Right hindlimb (tissue), 1 donor: ENCODE measurements at places on chromosomes 3 and 15.

- DNase-seq = no peak
These were observed 201.6 kb upstream of the TMC3 start for GRCh38 chr15:81575436-81576123.

DNA sequence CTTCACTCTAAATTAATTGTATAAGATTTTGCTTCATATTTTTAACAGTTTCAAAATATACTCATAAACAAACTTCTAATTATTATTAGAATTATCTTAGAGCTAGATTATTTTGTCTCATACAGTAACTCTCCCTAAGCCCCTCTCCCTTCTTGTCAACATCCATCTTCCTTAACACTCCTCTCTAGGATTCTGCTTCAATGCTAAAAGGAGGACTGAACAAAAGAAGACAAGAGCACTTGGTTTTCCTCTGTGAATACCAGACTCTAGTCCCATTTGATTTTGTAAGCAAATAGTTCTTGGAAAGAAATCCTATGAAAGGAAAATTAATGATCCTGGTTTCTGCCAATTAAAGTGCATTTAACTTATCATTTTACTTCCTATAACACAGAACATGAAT lies 91.8 kb downstream of the KCNMB2 start:
- DNase-seq = no peak

DNA sequence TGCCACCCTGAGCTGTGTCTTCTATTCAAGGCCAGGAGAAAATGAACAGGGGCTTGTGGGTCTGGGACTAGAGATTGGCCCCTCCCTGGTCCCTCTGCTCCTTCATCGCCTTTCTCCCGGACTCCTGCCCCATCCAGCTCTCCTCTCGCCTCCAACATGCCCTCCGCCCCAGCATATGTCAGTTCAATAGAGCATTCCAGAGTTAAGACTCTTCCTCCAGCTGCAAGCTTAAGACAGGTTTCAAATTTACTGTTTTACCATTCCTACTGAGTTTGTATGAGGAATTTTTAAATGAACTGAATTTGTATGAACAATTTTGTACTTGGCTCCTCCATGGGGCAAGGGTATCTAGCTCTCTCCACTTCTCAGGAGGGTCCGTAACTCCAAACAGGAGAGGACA lies 195.6 kb downstream of the TBC1D2B start:
- no peak for DNase-seq

GRCh38 chr3:27642796-27643195 lies 79.3 kb downstream of the EOMES start:
- no peak for DNase-seq

DNA sequence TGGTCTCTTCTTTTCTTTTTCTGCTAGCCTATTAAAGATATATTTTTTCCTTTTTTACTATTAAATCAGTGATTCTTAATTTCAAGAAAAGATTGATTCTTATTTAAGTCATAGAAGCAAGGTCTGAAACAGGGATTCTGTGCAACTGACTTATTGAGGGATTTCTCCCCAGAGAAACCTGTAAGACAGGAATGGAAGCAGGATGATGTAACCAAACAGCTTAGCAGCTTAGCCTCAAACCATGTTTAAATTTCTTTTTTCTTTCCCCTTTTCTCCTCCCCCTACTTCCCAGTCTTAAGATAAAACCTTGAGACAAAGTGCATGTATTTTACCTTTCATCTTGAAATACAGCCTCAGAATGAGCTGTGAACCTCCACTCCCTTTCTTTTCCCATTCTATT lies 322.8 kb downstream of the NEK10 start:
- DNase-seq = no peak

DNA sequence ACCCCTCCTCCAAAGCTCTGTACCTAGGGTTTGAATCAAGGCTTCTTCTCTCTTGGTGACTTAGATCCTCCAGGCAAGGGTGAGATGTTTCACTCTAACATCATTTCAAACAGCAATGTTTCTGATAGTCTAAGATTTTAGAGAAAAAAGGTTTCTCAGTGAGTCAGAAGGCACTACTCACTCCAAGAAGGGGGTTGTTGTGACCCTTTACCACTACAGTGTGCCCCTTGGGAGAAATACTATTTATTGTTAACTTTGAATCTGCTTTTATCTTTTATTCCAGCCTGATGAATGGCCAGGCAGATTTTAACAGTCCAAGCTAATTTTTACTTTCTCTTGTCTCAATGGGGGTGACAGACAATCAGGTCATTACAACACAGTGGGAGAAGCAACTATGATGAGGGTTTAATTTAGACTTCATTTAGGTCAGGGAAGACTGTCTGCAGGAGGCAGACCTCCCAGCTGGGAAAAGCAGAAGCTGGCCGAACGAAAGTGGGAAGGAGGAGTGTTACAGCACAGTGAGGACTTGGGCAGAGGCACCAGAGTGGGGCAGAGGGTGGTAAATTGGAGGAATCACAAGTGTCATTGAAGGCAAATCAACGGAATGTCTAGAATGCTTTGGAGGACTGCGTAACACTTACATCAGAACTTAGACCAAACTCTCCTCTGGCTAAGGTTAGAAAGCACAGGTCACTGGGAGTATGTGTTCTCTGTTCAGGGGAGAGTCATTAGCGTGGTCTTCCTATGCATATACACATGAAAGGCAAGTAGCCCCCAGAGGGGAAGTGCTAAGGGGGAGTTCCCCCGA lies 21.2 kb downstream of the ZNF860 start:
- DNase-seq = no peak

DNA sequence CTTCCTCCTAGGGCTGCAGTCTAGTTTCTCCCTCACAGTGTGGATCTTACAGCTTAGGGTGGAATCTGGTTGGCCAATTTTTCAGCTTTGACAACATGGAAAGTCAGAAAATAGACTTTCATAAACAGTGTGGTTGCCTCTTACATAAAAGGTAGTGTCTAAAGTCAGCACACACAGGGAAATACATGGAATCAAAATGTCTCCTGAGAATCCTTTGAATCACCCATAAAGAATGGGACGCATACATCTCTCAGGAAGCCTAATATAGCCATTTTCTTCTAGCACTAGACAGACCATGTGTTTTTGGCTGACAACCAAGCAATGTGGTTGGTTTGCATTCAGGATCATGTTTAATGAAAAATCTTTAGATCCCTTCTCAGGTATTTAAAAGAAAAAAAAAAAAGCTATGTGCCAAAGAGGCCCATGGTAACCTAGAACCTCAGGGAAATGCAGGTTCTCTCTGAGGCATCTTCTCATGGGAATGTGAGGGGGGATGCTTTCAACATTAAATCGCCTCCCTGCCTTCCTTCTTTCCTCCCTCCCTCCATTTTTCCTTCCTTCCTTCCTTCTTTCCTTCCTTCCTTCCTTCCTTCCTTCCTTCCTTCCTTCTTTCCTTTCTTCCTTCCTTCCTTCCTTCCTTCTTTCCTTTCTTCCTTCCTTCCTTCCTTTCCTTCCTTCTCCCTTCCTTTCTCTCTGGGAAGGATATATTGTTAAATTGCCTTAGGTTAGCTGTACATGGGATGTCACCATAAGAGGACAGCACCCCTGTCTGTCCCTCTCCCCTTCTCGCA lies 34.3 kb upstream of the ZBTB38 start:
- DNase-seq = no peak

GRCh38 chr3:4581920-4582611 lies 88.9 kb downstream of the ITPR1 start:
- no peak for DNase-seq

DNA sequence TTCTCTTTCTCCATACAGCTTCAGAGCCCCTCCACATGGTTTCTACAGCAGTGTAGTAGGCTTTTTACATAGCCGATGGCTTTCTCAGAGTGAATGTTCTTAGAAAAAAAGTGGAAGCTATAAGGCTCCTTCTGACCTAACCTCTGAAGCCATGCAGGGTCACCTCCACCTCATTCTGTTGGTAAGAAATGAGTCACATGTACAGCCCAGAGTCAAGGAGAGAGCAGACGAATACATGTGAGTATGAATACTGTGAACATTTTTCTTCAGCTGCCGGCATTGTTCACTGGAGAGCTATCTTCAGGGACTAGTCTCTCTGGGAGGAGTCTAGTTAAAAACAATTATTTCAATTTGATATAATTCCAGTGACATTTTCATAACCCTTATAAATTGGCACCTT lies 68.2 kb upstream of the THRB start:
- DNase-seq = no peak

DNA sequence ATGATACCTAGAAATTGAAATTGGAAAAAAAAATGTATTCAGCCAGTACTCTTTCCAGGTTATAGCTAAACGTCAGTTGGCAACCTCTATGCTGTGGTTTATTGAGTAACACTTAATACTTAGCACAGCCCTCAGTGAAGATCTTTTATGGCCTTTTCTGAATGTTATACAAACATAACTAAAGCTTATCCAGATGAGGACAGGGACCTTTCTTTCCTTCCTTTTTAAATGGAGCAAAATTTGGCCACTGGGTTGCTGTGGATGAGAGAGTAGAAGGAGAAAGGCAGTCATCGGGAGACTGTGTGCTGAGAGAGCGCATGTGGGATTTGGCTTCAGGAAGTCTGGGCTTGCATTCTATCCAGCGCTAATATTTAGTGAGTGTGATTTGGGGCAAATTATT lies 36.1 kb downstream of the IGF1R start:
- peak; percentile 51 for DNase-seq

DNA sequence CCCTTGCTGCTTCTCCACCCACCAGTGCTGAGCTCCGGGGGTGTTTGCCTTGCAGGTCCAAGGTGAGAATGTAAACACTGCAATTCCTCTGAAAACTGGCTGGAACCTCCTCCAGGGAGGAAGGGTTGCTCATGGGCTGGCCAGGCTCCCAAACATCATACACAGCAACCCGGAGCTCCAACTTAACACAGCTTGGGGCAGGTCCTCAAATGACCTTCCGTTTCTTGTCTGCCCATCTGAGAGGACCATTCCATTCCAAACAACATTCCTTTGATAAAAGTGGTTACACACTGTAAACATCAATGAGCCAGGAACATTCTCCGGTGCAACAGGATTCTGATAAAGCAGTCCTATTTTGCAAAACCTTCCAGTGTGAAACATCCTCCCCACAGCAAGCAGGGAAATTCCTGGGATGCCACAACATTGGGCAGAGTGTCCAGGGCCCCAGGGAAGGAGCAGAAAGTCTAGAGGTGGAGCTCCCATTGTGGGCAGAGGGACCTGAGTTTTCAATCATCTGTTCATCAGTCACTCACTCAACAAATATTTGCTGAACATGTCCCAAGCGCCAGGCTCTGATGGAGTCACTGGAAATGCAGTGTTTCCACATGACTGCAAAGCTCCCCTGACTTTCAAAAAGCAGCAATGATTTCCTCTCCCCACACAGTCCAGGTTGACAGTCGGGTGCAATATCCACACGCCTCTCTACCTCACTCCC lies 7.3 kb upstream of the HEG1 start:
- no peak for DNase-seq

DNA sequence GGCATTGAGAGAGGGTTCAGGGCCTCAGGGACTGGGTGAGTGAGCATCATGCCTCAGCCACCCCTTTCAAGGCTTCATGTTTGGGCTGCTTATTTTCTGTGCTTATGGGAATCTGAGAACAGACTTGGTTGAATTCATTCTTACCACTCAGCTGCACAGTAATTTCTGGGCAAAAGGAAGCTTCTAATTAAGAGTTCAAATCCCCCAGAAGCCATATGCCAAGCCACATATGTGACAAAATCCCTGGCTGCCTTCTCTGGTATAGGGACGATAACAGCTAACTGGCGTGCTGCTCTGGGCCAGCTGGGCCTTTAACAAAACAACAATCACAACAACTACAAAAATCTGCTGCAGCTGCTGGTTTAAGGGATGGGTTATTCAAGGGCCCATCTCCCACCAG lies 181.0 kb upstream of the ANKRD28 start:
- DNase-seq = no peak

DNA sequence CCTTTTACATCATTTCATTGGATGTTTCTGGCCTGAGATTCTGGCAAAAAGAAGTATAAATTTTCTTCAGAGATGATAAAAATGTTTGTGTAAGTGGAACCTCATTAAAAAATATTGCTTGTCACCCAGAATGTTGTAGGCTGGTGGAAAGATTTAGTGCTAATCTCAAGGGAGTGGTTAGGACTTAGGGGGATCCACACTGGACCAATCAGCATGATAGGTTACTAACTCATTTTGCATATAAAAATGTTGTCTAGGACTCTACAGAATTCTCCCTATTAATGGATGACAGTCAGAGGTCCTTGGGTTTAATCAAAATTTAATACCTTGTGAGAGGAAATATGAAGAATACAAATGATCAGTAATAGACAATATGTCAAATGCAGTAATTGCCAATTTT lies 108.6 kb upstream of the TNIK start:
- DNase-seq = no peak

DNA sequence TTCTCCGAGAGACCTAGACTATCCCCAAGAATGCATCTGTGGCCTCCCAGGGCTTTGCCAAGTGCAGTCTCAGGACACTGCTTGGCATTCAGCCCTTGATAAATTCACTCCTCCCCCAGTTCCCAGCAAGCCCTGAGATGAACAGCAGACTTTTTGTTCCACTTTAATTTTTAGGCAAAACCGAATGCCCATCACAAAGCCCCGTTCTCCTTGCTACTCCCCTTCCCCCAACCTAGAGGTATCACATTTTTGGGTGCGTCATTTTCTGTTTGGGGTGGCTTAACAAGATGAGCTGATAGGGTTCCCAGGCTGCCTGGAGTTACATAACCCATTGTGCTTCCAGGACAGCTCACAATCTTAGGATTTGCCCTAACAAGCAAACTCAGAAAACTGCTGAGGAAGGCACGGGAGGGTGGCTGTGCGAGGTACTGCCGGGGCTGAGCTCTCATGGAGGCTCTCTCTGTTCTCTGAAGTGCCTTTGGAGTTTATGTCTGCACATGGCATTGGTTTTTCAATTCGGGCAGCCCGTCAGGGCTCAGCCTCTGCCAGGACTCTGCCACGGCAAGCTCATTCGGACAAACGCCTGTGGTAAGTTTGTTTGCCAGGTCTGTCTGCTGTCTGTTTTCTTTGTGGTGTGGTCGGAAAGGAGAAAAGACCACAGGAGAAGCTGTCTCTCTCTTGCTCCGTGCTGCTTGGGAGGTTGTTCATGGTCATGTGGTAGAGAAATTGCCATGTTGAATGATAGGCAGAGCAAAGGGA lies at the start of gene TRAK1:
TRAK1 (plus strand) TSS at position 385 of the 759 bp plus-strand sequence; CDS start at position 498, 113 bp downstream.
- DNase-seq = peak; percentile 62

- DNase-seq = no peak
These were observed 234.5 kb upstream of the ZBTB20 start for GRCh38 chr3:115381573-115381912.

DNA sequence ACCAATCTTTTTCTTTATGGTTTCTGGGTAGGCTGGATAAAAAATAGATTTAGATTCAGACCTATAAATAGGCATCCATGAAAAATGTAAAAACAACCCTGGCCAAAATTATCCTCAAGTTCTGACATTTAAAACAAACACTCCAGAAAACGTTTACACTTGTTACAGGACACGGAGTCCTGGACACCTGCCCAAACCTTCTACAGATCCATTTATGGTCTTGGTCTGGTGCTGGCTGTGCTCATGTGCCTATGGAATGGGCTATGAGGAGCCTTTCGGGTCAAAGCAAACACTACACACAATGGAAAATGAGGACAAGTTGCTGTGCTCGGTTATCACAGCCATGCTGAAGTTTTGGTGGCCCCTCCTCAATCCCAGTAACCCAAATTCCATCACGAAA lies 108.1 kb downstream of the PDZRN3 start:
- DNase-seq = no peak

GRCh38 chr3:14636496-14637087 lies 15.0 kb upstream of the CCDC174 start:
- no peak for DNase-seq

- DNase-seq = no peak
These were observed 202.3 kb upstream of the PROK2 start for GRCh38 chr3:71987089-71987735.

- DNase-seq = no peak
These were observed 29.2 kb upstream of the TPRG1 start for GRCh38 chr3:189142527-189142926.
